ENCODE measurements at places on chromosomes 7 and 10.

DNA sequence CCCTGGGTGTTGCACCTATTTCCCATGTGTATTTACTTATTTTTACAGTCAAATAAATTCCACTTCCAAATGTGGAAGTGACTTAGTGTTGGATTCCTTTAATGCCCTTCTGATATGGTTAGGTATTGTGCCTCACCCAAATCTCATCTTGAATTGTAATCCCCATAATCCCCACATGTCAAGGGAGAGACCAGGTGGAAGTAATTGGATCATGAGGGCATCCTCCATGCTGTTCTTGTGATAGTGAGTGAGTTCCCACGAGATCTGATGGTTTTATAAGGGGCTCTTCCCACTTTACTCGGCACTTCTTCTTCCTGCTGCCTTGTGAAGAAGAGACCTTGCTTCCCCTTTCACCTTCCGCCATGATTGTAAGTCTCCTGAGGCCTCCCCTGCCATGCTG is 136.9 kb downstream of the SNX10 start:
- DNase-seq: no peak

DNA sequence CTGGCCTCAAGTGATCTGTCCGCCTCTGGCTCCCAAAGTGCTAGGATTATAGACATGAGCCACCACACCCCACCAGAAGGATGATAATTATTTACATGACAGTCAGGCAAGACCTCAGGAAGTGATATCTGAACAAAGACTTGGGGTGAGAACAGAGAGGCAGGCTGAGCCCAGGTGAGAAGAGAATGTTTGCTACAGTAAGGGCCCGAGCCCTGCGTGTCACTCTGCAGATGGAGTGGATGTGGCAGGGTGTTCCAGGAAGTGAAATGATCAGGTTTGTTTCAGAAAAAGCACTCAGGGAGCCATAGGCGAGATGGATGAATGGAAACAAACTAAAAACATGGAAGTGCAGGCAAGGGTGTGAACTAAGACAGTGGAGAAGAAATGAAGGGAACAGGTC is 22.2 kb downstream of the SFMBT2 start:
- no peak for DNase-seq

DNA sequence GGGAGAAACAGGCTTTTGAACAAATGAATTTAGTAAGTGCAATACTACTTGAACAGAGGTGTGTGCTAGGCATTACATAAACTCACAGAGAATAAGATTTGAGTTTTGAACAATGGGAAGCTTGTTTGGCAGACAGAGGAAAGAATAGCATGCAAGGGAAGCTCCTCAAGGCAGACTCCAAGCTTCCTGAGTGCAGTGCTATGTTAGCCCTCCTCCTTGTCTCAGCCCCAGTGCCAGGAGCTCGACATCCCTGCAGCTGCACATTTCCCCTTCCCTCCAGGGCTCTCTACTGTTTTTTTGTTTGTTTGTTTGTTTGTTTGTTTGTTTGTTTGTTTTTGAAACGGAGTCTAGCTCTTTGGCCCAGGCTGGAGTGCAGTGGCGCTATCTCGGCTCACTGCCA is 237.5 kb downstream of the IPMK start:
- DNase-seq: no peak

- no peak for DNase-seq
Measured at GRCh38 chr10:78417425-78418370, 384.0 kb downstream of the RPS24 start.

GRCh38 chr10:65894961-65895360 is 1030.9 kb upstream of the LRRTM3 start:
- DNase-seq: no peak

DNA sequence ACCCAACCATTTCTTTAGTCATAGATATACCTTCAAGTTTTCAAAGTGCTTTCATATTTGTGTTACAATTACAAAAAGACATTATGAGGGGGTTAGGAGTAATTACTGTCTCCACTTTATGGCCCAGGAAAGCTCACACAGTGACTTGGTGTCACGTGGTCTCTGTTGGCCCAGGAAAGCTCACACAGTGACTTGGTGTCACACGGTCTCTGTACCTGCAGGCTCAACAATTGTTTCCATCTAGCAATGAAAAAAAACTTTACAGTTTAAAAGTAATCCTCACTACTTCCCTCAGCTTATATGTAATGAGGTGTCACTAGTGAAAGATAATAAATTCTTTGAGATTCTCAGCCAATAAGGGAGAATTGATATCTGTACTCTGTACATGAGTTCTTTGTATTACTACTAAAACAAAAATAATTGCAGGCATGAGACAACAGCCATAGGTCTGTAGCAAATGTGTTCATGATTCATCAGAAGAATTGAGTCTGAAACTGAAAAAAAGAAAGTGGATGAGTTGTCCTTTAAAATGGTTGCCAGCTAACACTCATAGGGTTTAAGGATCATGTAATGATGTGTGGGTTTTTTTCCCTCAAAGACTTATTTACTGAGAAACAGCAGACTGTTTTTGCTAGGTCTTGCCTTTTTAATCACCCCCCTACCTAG is 10.9 kb downstream of the OGDH start:
- DNase-seq: peak; percentile 92

- DNase-seq: no peak
Measured at GRCh38 chr7:4733936-4734528, 41.4 kb upstream of the AP5Z1 start.

- peak; percentile 90 for DNase-seq
Measured at GRCh38 chr10:76202777-76203176, 771.4 kb downstream of the LRMDA start.

DNA sequence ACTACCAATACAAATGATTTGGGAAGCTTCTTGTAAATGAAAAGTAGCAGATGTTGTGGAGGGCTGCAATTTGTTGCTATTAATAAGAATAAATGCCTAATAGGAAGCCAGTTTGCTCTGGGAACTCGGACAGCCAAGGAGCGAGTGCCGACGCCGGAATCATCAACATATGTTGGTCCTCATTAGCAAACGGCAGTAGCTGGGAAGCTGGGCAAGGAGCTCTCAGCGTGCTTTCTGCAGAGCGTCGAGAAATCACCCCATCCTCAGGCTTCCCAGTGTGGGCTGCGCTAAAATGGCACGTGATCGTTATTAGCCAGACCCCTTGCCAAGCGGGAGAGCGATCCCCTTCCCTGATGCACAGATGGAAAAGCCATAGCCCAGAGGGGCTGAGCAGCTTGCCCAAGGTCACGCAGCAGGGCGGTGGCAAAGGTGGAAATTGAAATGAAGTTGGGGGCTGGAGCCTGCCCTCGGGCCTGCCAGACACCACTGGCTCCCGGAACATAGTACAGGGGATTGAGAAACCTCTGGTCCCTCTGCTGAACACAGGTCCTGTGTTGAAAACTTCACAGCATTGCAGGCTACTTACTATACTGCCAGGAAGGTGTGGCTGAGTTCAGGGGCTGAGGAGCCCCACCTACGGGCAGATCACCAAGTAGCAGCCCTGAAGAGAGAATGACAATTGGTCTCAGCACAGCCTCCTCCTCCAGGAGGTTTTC is 326.9 kb downstream of the PLXNA4 start:
- peak; percentile 19 for DNase-seq

DNA sequence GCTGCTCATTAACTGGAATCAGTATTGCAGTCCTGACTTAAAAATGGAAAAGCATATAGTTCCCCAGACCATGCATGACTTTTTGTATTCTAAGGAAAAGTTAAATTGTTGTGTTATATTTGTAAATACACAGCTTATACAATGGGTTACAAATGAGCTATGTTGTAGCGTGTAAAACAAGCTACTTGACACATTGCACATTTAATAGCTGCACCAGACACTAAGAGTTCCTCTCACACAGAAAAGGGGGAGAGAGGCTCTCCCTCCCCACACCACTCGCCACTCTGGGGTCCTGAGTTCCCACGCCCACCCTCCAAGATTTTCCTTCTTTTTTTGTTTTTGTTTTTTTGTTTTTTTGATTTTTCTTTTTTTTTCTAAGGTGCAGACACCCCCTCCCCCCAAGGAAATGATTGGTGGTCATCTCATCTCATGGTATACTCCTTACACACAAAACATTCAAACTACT is 6.3 kb downstream of the KLF6 start:
- peak; percentile 42 for DNase-seq

DNA sequence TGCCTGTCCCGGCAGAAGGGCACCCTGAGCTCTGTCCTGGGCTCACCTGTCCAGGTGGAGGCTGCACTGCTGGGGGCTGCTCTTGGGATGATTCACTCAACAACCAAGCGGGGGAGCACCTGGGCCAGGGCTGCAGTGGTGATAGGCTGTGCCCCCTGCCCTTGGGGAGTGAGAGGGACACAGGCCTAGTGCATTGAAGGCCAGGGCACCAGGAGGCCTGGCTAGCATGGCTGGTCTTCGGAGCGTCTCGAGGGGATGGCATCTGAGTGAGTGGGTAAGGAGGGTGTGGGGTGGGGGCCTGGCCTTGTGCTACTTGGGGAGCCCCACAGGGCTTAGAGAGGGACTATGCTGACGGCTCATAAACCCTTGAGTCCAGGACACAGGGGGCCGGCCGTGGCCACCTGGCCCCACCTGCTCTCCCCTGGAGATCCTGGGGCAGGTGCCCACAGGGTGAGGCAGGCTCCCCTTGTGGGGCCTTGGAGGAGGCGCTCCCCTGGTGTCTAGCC is 3.1 kb downstream of the PWWP2B start:
- no peak for DNase-seq

DNA sequence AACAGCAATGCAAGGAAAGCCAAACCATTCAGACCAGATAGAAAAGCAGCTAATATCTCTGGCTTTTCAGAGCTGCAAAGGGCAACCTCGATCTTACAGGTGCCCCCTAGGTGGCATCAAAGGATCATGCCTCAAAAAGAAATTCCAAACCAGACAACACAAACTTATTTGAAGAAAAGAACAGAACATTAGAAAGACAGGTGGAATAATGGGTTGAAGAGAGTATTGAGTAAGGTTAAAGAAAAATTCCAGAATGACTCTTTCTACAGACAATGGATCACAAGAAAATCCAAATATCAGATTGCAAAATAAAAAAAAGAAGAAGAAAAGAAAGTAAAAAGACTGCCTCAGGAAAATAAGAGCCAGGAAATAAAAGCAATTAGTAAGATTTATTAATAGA is 213.7 kb downstream of the ELMO1 start:
- peak; percentile 34 for DNase-seq

DNA sequence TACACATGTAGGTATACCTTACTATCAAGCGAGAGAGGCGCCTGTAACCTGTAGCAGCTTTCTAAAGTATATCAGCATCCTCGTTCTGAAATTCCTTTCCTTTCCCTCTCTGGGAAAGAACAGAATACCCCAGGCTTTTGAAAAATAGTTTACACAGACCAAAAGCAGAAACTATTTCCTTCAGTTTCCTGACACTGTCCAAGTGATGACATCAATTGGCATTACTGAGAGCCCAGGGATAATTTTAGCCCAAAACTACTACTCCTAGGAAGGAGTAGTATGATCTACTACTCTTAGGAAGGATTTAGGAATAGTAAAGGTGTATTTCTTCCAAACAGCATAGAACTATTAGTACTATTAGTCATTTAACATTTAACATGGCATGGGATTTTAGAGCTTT is 6.0 kb downstream of the GNG11 start:
- no peak for DNase-seq

DNA sequence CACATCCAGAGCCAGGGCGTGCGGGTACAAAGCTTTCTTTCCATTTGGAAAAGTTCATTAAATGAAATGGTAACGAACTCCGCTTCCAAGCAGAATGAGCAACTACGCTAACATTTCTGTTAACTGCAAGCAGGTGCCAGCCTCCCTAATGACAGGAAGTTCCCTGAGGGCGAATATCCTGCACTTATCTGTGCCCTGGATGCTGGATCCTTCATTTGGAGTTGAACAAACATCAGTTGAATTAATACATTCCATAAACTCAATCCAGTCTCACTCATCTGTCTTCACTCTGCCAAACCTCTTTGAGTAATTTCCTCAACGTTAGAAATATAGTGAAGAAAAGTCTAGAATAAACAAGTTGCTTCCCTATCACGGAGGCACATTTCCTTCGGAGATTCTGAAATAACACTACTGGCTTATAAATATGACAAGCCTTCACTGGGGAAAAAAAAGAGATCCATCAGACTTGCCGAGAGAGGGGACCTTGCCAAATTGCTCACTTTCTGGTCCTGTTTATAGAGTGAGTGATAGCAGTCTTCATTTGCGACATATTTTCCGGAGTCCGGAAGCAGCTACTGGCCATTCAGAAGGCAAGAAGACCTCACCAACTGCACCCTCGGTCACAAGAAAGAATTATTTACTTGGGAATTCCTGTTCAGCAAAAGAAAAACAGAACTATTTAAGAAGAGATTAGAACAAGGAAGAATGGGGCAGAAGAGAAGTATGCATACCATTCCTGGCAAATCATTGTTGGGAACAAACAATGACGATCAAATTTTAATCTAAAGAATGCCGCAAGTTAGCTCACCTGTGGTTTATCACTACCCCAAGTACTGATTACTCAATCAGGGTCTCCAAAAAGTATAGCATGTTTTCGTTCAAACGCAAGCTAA is 196.4 kb downstream of the FAM107B start:
- DNase-seq: peak; percentile 18

DNA sequence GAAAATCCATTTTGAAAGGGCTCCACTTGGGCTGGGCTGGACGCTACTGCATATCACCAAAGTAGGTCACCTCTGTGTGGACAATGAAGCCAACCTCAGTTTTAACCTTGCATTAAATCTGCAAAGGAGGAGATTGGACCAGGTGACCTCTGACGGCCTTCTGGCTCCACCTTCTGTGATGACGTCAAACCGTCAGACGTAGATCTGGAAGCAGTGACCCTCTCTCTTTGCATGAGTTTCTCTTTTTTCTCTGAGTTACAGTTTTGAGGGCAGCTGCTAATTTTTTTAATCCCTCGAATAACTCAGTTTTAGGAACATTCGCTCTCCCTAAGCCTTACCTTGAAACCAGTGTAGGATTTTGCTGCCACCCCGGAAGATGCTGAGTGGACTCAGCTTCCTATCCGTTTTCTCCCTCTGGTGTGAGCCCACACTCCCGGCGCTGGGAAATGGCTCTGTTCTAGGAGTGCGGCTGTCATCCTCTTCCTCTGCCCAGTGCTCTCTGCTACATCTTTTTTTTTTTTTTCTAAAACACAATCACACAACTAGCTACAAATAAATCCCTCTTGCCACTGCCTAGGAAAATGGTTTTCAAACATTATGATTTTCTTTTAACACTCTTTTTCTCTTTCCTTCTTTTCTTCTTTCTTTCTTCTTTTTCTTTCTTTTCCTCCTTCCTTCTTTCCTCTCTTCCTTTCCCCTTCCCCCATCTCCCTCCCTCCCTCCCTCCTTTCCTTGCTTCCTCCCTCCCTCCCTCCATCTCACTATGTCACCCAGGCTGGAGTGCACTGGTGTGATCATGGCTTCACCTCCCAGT is 27.7 kb upstream of the NMT2 start:
- DNase-seq: peak; percentile 54

DNA sequence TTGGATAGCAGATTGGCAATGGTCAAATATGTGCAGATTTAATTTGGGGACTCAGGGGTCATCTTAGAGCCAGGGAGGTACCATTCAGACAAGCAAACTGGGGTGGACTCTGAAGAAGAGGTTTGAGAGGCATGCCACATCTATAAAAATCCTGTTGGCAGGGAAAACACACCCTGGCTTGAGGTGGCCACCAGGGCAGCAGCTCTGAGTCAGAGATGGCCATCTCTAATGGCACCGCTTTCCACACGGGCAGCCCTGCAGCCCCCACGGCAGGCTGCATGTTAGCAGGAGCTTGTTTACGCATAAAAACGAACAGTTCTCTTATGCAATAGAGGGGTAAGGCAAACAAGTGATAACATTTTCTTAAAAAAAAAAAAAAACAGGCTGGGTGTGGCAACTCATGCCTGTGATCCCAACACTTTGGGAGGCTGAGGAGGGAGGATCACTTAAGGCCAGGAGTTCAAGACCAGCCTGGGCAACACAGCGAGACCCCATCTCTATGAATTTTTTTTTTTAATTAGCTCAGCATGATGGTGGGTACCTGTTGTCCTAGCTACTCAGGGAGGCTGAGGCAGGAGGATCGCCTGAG is 14.9 kb downstream of the DLG5 start:
- DNase-seq: peak; percentile 45
